ENCODE measurements at places on chromosomes 4 and X.

- no peak for DNase-seq
Measured at GRCh38 chr4:74608151-74608949, 163.4 kb downstream of the AREG start.

DNA sequence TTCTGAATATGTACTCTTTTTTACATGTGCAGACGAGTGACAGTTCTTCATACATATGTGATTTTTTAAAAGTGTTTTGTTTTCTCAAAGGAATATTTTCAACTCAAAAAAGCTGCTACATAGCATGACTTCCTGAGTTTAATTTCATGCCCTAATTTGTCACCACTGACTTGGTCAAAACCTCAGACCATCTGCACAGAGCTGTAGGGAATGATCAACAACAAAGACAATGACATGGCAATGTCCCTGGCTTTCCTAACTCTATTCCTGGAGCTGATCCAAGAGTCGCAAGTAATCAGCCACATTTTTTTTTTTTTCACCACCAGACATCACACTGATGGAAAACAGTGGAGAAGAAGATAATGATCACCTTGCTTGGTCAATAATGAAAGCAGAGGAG, 97.7 kb downstream of the TMA16 start:
- DNase-seq, result no peak

DNA sequence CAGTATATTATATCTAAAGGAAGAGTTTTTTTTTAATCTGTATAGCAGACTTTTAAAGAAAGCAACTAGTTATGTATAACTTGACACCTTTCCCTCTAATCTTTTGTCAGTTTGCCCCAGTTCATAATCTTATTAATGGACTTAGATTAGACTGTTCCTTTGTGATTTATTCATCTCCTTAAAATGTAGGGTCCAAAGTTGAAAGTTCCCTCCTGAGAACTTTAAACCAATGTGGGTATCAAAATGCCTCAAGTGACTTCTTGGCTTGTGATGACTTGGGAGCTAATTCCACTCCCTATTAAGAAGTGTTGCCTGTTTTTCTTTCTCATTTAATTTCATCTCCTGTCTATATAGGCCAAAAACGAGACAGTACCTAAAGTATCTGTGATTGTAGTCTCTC, 6.3 kb upstream of the SDAD1 start:
- DNase-seq, result no peak

DNA sequence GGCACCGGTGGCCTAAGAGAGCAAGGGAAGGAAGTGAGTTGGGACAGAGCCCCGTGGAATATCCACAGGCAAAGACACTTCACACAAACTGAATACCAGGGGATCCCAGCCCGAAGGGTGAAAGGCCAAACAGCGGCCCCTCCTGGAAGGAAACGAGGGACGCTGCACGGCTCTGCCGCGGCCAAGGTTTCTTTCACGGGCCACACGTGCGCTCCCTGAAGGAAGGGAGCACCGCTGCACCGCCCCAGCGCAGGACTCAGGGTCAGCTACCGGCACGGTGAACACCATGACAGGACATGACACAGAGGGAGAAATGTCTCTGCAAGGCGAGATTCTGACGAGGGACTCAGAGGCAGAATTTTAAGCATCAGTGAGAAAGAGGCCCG, 31.5 kb upstream of the GTPBP6 start:
- DNase-seq, result no peak

Measured in activated T-helper 1 cell treated with anti-CD3 and anti-CD28 coated beads, Interleukin-2, amount 50 U/mL, for 16 hours (primary cell).